RPMI8226 (cell line): ENCODE measurements at places on chromosomes 7 and 10.

DNA sequence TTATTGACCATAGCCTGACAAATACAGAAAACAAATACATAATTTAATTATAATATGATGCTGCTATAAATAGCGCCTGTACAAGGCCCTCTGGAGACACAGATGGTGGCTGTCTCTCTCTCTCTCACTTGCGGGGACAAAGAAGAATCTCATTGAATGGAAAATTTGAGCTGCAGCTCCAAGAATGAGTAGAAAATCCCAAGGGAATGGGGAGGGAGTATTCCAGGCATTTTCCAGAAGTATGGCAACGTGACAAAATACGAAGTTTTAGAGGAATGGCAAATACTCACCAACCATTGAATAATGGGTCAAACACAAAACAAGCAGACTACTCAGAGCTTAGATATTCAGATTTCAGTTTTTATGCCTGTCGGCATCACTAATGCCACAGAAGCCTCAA is 179.9 kb downstream of the NRP1 start:
- no peak for DNase-seq

DNA sequence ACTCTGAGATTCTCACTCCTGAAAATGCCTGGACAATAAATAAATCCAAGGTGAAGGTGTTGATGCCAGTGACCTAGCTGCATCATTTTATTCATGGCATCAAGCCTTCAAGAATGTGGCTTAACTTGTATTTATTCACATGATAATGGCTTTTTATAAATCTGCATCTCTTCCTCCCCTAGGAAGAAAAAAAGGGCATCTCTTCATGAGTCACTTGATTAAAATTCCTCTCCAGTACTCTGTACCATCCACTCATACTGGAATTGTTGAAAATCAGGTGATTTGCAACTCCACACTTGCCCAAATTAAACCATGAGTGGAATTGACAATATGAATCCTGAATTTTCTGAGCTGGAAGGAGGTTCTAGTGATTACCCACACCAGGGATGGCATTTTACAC is 30.2 kb downstream of the PTPRE start:
- no peak for DNase-seq

DNA sequence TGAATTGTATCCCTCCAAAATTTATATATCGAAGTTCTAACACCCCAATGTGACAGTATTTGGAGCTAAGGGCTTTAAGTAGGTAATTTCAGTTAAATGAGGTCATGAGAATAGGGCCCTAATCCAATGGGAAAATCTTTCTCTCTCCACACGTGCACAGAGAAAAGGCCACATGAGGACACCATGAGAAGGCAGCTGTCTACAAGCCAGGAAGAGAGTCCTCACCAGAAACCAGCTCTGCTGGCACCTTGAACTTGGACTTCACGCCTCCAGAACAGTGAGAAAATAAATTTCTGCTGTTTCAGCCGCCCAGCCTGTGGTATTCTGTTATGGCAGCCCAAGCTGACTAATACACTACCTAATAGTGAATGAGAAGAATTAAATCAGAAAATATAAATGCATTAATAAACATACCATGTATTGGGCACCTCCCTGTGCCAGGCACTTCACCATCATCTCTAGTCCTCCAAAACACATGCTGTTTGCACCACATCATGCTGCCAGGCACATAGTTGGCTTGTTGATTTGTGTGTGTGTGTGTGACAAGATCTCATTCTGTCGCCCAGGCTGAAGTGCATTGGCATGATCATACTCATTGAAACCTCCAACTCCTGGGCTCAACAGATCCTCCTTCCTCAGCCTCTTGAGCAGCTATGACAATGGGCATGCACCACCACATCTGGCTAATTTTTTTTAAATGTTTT is 9.1 kb upstream of the TOMM7 start:
- DNase-seq, result peak; percentile 28

- DNase-seq, result no peak
These were observed 82.8 kb downstream of the BBS9 start for GRCh38 chr7:33212144-33212543.

DNA sequence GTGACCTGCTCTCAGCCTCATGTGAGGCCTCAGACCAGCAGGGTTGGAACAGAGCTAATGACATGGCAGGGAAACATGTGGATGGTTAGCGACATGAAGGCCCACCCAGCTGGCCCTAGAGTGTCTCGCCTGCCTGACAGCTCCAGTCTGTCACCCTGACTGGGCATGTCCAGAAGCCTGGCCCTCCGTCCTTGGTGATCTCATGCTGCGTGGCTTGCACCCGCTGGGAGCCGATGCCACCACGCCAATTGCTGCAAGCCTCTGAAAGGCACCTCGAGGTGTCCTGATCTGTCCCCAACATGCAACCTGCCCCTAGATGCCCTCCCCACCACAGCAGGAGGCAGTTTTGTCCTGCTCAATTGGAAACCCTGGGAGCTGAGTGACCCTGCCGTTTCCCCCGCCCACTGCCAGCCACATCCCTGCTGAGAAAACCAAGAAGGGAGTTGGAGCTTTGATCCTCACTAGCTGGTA is 27.8 kb upstream of the RET start:
- no peak for DNase-seq

DNA sequence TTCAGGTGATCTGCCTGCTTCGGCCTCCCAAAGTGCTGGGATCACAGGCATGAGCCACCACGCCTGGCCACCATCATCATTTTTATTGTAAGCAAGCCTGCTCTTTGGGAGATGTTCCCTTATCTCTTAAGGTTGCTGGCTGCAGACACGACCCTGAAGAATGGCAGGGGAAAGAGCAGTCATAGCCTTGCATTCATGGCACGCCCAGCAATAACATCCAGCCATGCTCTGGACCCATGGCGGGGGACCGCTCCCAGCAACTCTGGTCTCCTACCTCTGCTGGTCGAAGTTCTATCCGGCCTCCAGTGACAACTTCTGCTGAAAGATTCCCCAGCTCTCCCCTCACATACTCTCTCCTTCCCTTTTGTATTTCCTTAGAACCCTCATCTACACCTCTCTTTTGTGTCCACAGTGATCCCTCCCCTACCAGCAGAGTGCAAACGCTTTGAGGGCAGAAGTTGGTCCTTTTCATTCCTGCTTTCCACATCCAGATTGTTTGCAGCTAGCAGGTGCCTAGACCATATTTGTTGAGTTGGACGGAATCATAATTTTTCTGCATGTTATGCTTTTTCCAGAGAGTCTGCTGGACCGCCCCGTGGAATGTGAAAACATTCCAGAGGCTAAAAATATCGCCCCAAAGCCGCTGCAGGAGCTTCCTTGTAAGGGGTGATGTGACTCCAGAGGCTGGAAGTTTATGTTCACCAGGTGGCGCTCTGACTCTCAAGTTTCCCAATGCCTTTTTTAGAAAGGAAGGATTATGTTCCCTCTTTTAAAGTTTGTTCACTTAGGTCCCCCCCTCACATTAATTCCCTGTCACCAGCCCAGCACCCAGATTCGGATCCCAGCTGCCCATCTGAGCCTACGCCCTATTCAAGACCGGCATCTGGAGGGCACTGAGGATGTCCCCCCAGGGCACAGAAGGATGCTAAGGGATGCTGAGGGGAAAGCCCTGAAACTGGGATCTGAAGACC is 4.3 kb upstream of the MARVELD1 start:
- DNase-seq, result peak; percentile 37

- DNase-seq, result no peak
These were observed 168.6 kb downstream of the MLLT10 start for GRCh38 chr10:21702633-21703111.

DNA sequence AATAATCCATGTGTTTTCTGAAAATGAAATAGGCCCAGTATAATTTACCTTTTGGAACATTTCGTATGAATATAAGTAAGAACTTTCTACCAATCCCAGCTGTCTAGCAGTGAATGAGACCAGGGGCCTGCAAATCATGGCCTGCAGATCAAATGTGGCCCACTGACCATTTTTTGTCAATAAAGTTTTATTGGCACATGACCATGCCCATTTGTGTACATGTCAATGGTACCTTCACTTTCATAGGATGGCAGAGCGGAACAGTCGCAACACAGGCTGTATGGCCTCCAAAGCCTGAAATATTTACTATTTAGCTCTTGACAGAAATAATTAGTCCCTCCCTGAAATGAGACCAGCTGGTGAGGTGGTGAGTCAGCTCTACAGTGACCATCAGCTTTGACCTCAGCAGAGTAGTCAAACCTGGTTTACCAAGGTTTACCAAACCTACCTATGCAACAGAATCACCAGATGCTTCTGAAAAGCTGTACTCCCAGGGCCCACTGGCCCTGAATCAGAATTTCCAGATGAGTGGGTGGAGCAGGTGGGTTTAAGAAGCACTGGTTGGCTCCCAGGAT is 13.8 kb upstream of the C10orf90 start:
- DNase-seq, result no peak

DNA sequence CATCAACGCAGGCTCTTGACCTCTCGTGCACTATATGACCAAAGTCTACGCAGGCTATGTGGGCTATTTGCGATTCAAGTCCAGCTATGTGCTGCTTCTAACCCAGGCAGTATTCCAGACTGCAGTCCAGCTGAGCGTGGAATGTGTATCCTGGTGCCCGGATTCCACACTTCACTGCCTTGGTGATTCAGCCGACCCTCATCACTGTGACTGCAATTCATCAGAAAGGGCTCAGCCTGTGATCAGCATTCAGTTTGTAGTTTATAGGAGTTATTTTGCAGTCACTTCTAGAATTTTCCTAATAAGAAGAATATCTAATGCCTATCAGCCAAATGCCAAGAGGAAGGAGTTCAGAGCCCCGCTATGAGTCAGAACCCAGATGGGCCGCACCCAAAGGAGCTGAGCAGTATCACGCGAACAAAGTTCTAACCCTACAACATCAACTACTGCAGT is 119.8 kb upstream of the LANCL2 start:
- DNase-seq, result no peak

GRCh38 chr7:150396426-150396825 is 17.3 kb downstream of the ZNF775 start:
- no peak for DNase-seq

GRCh38 chr10:114033566-114033965 is 10.1 kb upstream of the ADRB1 start:
- no peak for DNase-seq

GRCh38 chr7:771234-772004 is 44.3 kb upstream of the PRKAR1B start:
- DNase-seq, result no peak

GRCh38 chr10:77698267-77698931 is 60.8 kb upstream of the KCNMA1 start:
- no peak for DNase-seq

GRCh38 chr7:114631249-114631822 is 216.7 kb downstream of the FOXP2 start:
- no peak for DNase-seq

DNA sequence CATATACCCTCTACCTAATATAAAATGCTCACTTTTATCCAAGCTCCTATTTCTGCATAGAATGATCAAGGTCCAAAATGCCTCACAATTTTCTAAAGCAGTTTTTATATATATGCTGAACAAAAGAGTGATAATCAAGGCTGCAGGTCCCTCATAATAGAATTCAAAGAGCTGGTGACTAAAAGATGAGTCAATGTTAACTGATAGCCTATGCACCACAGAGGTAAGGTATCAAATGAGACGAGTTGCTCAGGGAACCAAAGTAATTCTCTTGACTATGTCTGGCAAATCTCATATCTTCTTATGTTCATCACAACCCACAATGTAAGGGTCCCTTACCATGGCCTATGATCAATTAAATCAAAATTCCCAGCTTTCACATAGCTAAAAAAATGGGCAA is 15.2 kb downstream of the PDZD8 start:
- no peak for DNase-seq

GRCh38 chr7:74617180-74617744 is 40.3 kb upstream of the GTF2I start:
- peak; percentile 54 for DNase-seq

DNA sequence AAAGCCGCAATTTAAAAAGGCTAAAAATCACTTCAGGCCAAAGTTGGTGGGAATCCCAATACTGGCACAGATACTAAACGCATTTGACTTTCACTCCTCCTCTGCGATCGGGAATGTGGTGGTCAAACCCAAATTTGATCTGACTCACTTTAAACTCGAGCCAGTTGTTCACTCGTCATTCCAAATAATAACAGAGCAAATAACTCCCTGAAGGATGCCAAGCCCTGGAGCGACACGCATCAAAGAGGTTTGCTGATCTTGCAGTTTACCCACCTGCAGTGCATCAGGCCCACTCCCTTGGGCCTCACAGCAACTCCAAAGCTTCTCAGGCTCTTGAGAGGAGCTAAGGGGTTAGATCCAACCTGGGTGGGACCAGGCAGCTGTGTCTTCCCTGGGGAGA is 12.2 kb downstream of the PTN start:
- DNase-seq, result no peak

DNA sequence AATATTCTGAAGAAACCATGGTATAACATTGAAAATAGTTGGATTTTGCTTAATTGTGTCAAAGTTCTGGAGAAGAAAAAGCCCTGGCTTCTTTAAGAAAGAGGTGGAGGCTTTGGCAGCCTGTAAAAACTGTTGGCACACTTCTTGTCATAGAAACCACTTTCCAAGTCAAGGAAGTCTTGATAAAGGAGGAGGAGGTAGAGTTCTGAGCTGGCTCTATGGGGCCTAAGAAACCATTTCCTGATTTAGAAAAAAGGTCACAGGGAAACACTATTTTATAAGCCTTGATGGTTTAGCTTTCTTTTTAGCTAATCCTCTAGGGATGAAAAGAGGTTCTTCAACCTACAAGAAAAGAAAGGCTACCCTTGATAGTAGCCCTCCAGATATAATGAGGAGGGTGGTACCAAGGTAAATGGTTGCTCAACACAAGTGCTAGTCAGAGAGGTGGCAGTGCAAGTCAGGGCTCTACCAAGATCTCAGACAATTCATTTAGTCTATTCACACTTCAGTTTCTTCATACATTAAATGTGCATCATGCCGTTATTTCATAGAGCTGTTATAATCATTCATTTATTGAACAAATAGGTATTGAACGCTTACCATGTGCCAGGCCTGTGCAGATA is 346.9 kb downstream of the RNLS start:
- DNase-seq, result no peak

DNA sequence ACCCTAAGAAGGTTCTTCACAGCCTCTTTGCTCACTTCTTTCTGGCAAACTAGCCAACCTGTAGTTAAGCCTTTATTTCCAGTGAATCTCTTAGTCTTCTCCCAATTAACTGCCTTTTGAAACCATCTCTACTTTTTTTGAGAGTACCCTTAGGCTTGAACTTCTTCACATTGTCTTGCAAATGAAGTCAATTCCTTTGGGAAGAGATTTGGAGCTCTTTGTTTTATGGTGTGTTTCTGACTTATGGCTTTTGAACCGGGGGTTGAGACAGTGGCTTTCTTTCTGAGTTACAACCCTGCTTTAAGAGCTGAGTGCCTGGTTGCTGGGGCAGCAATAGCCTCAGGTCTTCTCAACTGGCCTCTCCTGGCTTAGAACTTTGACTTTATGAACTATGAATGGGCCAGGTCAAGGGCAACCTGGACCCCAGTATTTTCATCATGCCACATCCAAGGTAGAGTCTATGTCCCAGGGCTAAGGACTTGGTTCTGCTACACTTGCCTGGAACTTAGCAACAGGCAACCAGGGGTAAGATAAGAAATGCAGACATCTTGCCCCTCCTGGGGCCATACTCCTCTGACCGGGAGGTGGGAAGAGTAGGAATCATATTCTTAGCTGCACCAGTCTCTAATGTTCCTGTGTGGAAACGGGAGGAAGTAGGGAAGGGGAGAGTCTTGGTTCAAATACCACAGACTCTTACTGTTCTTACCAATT is 53.0 kb downstream of the SP4 start:
- no peak for DNase-seq

- no peak for DNase-seq
These were observed 103.6 kb downstream of the ZEB1 start for GRCh38 chr10:31422634-31423033.

- DNase-seq, result peak; percentile 50
These were observed 433.6 kb downstream of the ACTR3B start for GRCh38 chr7:153193144-153193595.
